ENCODE measurements at places on chromosomes 6 and 20. TPM values are rescaled to one million over a fixed set of nuclear protein-coding genes. Genes with fewer than 3 reads are reported as not detected.

GRCh38 chr6:47581591-47581990, 104.0 kb downstream of the CD2AP start:
- DNase-seq = no peak

DNA sequence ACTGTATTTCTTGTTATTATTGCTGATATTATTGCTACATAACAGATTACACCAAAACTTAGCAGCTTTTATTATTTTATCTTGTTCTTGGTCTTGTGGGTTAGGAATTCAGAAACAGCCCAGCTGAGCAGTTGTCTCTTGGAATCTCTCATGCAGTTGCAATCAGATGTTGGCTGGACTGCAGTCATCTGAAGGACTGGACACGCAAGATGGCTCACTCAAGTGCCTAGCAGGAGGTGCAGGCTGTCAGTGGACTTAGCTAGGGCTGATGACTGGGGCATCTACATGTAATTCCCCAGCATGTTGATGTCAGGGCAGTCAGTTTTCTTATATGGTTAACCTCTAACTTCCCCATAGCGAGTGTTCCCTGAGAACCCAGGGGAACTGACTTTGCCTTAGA, 128.6 kb upstream of the PLCB4 start:
- peak; percentile 37 for DNase-seq

GRCh38 chr20:50339466-50339901, 148.9 kb downstream of the CEBPB start:
- DNase-seq = peak; percentile 82

Gene VEGFA
- 144 TPM for total RNA-seq

Gene FOXA2
- not detected for total RNA-seq

Data from astrocyte (in vitro differentiated cells and primary cell).